CD14-positive monocyte (primary cell): ENCODE measurements at places on chromosomes 12 and 14. TPM values are rescaled to one million over a fixed set of nuclear protein-coding genes. Genes with fewer than 3 reads are reported as not detected.

DNA sequence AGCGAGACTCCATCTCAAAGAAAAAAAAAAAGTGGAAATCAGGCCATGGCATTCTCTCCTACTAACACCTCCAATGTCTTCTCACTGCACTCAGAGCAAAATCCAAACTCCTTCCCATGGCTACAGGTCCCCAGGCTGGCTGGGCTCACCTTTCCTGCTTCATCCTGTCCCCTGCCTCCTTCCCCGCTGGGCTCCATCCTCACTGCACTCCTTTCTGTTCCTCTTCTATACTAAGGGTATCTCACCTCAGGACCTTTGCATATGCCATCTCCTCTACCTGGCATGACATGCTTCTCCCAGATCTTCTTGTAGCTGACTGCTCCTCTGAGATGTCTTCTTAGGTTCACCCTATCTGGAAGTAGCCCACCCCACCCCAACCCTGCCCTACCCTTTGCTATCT, 111.1 kb downstream of the DPF3 start:
- no peak overlapping the region for H3K27ac ChIP-seq
- no peak overlapping the region for H3K4me3 ChIP-seq
- H3K27me3 ChIP-seq = no peaks in the 10 kb centered on the region
- no peaks in the 10 kb centered on the region for H3K36me3 ChIP-seq
- no peaks in the 10 kb centered on the region for H3K4me1 ChIP-seq
- DNase-seq = no peak

DNA sequence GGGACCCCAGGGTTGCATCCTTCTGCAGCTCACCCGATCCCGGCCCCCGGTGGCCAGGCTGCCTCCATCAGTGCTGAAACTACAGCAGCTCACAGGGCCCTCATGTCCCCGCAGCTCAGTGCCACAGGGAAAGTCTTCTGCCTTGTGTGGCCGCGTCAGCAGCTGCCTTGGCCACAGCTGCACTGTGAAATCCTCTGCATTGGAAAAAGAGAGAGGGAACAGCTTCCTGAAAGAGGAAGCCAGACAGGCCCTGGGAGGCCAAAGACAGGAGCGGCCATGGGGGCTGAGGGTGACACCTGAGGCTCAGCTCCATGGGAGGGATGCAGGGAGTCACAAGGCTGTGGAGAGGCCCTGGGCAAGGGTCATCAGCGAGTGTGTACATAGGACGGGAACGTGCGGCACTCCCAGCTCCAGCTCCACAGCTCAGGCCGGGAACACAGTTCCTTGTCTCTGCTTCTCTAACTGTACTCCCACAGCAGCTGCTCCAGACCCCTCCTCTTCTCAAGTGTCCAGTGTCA, 32.7 kb downstream of the PARP2 start:
- no peaks in the 10 kb centered on the region for H3K27me3 ChIP-seq
- H3K4me3 ChIP-seq = no peak overlapping the region
- no peaks in the 10 kb centered on the region for H3K4me1 ChIP-seq
- H3K36me3 ChIP-seq = peaks cover 100% of the 10 kb centered on the region
- H3K27ac ChIP-seq = no peak overlapping the region

GRCh38 chr14:22010545-22011252, 337.1 kb upstream of the OR4E1 start:
- H3K36me3 ChIP-seq = no peaks in the 10 kb centered on the region
- H3K4me3 ChIP-seq = no peak overlapping the region
- DNase-seq = no peak
- no peaks in the 10 kb centered on the region for H3K27me3 ChIP-seq

GRCh38 chr12:124664395-124665111, 97.1 kb upstream of the NCOR2 start:
- H3K36me3 ChIP-seq = no peaks in the 10 kb centered on the region
- H3K27me3 ChIP-seq = no peaks in the 10 kb centered on the region
- no peak overlapping the region for H3K4me3 ChIP-seq

DNA sequence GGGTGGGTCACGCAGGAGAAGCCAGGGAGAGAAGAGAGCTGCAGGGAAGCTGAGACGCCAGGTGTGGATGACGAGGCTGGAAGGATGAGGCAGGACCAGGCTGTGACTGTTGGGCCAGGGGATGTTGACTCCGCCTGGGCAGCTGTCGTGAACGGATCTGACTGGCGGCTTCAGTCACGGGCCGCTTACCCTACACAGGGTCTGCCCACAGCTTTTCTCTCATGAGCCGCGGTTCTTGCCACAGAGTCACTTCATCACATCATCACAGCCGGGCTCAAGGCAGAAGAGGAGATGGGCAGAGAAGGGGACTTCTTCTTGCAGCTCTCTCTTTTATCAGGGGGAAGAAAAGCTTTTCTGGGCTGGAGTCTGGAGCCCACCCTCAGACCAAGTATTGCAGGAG, 7.7 kb downstream of the CLBA1 start:
- H3K27me3 ChIP-seq = no peaks in the 10 kb centered on the region
- no peaks in the 10 kb centered on the region for H3K4me1 ChIP-seq
- DNase-seq = no peak
- no peak overlapping the region for H3K4me3 ChIP-seq
- no peak overlapping the region for H3K27ac ChIP-seq

IAPP gene
- not detected in 2 replicates for polyA plus RNA-seq

PTCSC3 gene
- polyA plus RNA-seq = not detected in 2 replicates

C12orf54 gene
- polyA plus RNA-seq = not detected in 2 replicates
